OCI-M1 (cell line): ENCODE measurements at places on chromosomes 5 and 9.

DNA sequence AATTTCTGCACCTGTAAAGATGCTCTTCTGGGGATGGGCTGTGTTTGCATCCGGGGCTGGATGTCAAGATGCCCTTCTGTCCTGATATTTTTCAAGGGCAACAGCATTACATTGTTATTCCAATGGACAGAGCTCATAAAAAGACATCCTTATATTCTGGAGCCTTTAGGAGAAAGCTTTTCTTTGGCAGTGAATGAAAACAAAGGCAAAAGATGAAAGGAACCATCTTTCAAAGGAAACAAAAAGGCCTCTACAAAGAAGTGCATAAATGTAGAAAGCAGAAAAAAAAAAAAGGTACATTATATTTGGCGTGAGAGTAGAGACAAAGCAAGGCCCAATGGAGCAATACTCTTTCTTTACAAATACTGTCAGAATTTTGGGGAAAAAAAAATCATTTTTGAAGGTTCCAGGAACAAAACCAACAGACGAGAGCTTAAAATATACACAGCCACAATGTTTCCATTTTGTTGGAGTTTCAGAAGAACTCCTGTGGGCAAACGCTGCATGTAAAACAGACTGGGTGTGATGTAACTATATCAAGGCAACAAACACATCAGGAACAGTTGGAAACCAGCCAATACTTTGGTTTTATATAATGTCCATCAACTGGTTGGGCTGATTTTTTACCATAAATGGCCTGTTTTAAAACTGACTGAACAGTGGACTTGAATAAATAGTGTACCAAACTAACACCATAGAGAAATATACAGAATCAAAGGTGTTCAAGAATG lies 885.6 kb upstream of the DMAC1 start:
- peak; percentile 91 for DNase-seq

DNA sequence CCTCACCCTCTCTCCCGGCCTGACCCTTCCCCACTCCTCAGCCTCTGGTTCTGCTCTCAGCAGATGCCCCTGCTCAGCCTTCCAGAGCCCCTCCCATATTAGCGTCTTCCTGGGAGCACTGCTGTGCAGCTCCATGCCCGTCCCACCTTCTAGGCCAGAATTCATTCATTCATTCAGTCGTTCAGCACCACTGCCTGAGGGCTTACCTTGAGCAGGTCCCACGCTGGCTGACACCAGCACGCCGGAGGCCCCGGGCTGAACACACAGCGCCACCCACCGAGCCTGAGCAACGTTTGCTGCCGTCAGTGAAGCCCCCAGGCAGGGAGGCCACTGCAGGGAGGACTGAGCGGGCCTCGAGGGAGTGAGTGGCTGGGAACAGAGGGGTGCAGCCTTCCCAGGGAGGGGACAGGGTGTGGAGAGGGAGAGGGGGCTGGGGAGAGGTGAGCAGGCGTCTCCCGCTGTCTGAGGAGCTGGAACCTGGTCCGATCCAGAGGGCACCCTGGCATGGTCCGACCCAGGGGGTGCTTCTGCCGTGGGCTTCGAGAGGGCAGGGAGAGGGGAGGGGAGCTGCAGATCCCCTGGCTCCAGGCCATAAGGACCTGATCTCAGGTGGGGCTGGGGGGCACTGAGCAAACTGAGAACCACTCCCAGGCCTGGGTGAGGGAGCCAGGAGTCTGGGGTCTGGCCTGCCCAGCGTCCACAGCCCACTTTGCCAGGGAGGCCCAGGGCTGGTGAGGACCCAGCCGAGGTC lies 98.8 kb upstream of the RAPGEF1 start:
- no peak for DNase-seq

DNA sequence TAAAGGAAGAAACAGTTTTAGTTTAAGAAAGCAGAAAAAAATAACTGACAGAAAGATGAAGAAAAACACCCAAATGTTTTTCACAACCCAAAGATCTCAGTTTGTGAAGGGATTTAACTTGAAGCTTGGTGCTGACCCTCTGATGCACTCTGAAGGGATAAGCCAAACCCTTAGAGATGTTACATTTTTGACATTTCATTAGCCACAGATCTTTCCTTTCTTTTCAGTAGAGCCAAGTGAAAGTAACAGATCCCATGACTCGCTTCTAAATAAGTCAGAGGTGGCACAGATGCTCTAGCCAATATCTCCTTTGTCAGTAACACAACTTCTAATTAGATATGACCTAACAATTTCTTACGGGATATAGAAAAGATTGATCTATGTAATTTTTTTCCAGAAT lies 394.5 kb upstream of the EDIL3 start:
- DNase-seq = no peak

GRCh38 chr5:72552041-72552557 lies 44.9 kb upstream of the ZNF366 start:
- no peak for DNase-seq

DNA sequence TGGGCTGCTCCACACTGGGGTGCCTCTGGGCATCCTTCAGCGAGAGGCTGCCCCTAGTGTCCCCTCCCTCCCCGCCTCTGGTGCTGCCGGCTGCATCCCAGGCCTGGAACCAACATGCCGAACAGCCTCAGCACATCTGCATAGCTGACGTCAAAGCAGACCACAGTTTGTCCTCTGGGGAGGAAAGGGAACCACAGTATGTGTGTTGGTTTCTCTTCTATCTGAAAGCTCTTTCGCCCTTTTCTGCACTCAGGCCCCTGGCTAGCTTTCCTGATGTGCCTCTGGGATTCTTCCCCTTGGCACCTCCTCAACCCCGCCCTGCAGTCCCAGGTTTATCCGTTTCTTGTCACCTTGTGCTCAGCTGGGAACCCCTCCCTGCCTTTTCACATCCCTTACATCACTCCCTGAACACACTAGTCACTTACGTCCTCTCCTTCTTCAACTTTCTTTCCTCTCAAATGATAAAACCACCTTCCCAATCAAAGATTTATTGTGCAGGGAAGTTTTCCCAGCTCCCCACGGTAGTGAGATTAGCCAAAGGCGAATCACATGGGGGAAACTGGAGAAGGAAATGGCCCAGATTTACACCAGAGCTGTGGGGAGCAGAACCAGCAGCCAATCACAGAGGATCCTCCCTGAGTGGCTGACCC lies 35.5 kb upstream of the B4GALT1 start:
- DNase-seq = no peak

DNA sequence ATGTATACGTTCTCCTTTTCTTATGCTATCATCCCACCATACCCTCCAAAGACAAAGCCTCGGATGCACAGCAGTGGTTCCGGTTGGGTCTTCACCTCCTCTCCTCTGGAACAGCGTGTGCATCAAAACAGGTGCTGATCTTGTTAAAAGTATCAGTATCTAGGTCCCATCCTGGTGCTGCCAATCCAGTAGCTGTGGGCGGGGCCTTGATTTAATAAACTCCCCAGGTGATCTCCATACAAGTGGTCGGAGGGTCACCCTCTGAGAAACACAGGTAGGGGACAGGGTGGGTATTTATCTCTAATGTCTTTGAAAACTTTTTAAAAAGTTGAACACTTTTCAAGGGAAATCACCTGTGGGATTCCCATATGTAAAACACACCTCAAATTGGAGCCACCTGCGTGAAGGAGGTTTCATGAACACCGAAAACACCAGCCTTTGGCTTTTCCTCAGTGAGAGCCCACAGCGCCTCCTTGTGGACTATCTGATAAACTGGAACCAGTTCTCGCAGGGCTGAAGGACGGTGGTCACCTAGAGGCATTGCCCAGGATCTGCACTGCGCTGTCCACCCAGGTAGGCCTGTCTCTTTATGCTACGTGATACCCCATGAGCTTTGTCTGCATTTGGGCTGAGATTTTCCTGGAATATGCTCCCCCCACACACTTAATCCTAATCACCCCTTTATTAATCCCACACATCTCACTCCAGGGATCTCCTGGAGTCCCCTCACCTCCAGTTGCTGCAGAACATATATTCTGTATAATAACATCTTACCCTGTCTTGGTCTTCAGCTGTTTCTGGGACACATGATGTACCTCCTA lies 80.5 kb upstream of the EPB41L4B start:
- peak; percentile 79 for DNase-seq

DNA sequence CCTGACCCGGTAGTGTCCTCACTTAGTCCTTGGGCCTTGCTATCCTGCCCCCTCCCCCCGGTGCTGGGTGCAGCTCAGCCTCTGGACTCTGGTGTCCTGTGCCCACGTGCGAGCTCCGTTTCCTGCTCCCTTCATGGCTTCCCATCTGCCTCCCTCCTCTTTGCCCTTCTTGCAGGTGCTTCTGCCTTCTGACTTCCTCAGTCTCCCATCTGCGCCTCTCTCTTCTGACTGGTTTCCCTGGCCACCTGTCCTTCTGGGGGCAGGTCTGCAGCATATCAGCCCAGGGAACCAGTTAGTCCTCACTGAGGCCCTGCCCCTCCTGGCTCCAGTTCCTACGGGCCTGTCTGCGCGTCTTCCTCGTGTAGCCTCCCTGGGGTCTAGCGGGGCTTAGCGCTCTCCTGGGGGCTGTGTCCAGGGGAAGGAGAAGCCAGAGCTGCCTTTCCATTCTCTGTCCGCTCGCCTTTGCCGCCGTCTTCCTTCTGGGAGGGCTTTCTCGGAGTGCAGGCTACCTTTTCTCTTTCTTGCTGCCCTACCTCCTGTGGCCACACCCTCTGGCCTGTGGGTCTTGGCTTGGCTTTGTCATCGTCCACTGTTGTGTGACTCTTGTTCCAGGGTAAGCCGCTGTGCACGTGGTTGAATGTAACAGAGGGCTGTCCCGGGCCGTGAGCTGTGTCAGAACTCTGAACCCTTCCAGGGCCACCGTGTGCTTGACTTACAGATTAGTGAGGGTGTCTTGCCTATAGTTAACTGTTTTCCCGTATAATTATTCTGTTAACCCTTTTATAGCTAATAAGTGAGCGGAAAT lies 51.8 kb downstream of the EHMT1 start:
- no peak for DNase-seq

DNA sequence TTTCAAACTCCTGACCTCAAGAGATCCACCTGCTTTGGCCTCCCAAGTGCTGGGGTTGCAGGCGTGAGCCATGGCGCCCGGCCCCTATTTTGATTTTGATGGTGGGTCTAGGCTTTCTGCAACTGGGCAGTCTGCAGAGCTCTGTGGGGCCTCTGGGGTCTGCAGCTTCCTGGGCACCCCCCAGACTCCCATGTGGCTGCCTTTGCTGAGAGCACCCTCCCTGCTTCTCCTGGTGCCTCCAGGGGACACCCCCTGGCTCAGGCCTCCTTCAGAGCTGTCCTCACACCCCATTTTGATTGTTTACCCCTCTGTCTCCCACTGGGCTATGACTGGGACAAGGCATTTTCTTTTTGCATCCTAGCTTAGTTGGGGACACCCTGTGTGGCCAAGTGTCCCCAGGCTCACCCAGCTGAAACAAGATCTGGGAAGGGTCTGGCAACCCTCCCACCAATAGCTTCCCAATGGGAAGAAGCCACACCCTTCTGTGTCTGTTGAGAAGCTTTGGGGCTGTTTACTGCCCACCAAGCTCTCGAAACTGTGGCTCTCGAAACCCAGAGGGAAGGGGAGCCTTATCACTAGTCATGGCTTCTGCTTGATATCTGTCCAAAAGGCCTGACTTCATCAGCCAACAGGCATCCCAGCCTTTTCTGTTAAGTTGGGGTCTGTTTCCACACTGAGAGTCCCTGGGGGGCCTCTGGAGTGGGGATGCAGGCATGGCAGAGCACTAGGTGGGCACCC lies 204.4 kb upstream of the IER5L start:
- no peak for DNase-seq

DNA sequence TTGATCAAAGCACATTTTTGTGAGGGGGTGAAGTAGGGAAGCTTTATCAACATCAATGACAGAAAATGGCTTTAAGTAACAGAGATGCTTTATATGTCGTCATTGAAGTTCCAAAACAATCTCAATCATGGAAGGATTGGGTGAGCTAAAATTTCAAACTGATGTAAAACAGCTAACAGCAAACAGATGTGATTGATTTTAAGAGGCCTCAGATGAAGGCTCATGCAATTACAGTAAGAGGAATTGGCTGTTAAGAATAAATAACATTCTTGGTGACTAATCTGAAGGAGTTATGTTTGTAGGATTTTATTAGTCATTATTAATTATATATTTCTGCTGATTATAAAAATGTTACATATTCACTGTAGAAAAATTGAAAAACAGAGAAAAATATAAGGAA lies 63.5 kb upstream of the PUM3 start:
- DNase-seq = no peak

- no peak for DNase-seq
Observed at GRCh38 chr9:77983320-77983662, 48.3 kb downstream of the GNAQ start.

GRCh38 chr5:172906436-172906835 lies 52.8 kb upstream of the RPL26L1 start:
- DNase-seq = no peak

- DNase-seq = no peak
Observed at GRCh38 chr5:93616538-93617174, 33.6 kb downstream of the NR2F1 start.

DNA sequence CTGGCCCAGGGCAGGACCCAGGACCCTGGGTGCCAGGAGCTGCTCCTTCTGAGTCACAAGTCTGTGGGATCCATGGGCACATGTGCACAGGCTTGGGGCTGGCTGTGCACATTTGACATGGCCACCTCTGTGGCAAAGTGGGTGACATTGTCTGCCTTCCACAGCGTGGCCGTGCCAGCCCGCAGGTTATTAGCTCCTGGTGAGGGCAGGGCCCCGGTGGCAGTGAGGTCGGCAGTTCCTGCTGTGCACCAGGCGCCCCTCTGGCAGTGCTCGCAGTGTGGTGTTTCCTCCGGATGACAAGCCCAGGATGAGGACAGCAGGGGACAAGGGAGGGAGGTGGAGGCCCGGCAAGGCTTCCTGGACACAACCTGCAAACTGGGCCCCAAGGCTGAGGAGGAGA lies 60.5 kb downstream of the OLFM1 start:
- no peak for DNase-seq
